ENCODE measurements at places on chromosomes 6 and 20. TPM values are rescaled to one million over a fixed set of nuclear protein-coding genes. Genes with fewer than 3 reads are reported as not detected.

Gene CDH26
- 0.07 TPM for total RNA-seq

Gene PACSIN1
- total RNA-seq, result not detected

Gene ENPP1
- total RNA-seq, result 2.5 TPM

Gene GJE1
- not detected for total RNA-seq

Gene FAM184A
- total RNA-seq, result 0.26 TPM

Gene ADGB
- total RNA-seq, result not detected

Gene TGM3
- total RNA-seq, result not detected

Gene DHX16
- 46.9 TPM for total RNA-seq

Gene XKR7
- total RNA-seq, result not detected

Gene THBS2
- total RNA-seq, result 3.2 TPM

Gene HLA-DPA1
- total RNA-seq, result not detected

Gene MEP1A
- not detected for total RNA-seq

Gene HRH3
- not detected for total RNA-seq

Gene MYMX
- total RNA-seq, result 0.13 TPM

Gene IFT52
- total RNA-seq, result 32.4 TPM

Gene TTLL9
- total RNA-seq, result 0.04 TPM

Gene SNAI1
- 0.86 TPM for total RNA-seq

Gene FAM162B
- 0.35 TPM for total RNA-seq

Gene RRAGD
- total RNA-seq, result 0.95 TPM

Gene RRBP1
- total RNA-seq, result 102 TPM

Gene KHDC1L
- total RNA-seq, result not detected

Gene ANKEF1
- total RNA-seq, result 2.8 TPM

Gene C20orf141
- total RNA-seq, result not detected
